Upper lobe of right lung (tissue), 1 donor: ENCODE measurements at places on chromosomes 12 and 14. TPM values are rescaled to one million over a fixed set of nuclear protein-coding genes. Genes with fewer than 3 reads are reported as not detected.
A peak's percentile ranks its signal among the peaks of the same experiment; 100 is the strongest.

DNA sequence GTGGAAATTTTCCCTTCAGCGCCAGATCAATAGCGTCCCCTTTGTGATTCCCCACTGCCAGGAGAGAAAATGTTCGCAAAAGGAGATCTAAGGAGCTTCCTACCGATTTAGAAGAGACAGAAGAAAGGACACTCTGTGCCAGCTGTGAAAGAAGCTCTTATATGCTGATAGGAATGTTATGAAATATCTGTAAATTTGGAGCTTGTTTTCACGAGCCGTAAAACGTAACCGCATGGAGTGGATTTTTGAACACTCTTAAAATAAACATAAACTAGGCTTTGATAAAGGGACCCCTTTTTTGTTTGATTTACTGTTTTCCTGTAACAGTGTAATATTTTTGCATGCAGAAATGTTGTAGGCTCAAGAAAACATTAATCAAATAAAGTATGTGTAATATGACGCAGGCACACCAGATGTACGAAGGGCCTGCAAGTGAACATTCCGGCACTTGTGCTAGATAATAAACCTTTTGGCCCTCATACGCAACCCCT is 346.8 kb downstream of the ETNK1 start:
- DNase-seq = no peak
- no peaks in the 10 kb centered on the region for H3K4me1 ChIP-seq
- no peaks in the 10 kb centered on the region for H3K27me3 ChIP-seq
- H3K36me3 ChIP-seq = no peaks in the 10 kb centered on the region
- H3K27ac ChIP-seq = no peak overlapping the region

DNA sequence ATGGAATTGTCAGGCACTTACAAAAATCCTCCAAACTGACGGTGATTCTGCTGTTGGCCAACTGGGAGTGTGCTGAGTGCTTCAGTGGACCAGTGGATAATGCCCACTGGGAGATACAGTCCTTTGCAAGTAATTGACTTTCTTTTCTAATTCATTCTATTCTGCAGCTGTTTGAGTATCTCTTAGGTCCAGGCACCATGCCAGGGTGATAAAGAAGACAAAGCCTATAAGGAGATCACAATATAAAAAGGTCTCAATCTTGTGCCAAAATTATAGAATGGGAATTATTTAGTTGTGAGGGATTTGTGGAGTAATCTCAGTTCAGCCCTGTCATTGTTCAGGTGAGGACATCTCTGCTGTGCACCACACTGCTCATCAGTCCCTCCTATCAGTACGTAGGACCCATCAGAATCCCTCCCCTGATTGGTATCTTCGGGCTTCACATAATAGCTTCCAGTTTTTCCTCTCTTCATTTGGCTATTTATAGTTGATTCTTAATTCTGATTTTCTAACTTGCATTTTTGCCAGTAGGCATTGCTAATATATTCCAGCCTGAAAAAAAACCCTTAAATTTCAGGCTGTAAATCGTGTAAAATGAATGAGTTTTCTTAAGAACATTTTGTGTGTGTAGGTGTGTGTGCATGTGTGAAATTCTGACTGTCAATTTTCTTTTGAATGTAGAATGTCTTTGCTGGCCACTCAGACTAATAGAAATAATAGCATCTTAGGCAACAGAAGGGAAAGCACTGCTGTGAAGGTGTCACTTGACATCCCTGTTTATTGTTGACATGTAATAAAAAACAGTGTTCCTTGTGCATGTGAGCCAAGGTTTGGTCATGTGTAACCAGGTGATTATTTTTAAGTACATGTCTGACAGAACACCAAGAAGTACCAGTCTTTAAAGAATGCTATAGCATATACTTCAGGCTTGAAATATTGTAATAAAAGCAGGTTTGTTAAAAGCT is 457.6 kb upstream of the RGS6 start:
- no peak overlapping the region for H3K27ac ChIP-seq
- no peaks in the 10 kb centered on the region for H3K36me3 ChIP-seq
- no peak for DNase-seq
- no peaks in the 10 kb centered on the region for H3K27me3 ChIP-seq
- H3K4me1 ChIP-seq = no peaks in the 10 kb centered on the region

GRCh38 chr12:130655010-130655409 is 61.1 kb downstream of the RIMBP2 start:
- H3K27ac ChIP-seq = no peak overlapping the region
- peak; percentile 9 for DNase-seq
- no peaks in the 10 kb centered on the region for H3K36me3 ChIP-seq
- no peaks in the 10 kb centered on the region for H3K27me3 ChIP-seq

DNA sequence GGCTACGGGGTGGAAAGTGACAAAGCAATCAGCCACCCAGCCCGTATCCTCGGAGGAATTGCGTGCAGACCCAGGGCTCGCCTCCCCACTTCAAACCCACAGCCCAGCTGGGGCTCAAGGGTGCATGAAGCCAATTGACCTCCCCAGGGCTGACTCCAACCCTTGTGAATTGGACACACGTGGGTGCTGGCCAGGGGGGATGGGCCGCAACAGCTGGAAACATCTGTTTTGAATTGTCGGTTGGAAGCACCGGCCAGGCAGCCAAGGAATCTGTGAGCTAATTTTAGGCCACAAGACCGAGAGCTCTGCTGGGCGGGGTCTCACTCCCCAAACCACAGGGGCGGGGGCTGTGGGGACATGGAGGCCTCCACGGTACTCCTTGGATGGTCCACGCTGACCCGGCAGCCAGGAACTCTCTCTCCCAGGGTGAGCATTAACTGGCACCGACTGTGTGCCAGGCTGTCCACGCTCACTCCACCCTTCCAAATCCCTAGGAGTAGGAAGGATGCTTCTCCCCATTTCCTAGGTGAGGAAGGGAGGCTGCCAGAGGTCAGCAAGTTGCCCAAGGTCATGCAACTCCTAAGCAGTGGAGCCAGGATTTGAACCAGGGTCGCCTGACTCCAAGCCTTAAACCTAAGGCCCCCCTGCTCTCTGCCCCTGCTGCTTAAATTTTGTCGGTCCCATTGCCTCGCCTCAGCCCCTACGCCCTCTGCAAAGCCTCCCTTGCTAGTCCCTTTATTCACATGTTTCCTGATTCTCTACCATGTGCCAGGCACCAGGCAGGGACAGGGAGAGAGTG is 11.9 kb upstream of the TMEM119 start:
- peaks cover 8% of the 10 kb centered on the region for H3K4me1 ChIP-seq
- H3K4me3 ChIP-seq = no peak overlapping the region
- no peaks in the 10 kb centered on the region for H3K27me3 ChIP-seq
- no peak for DNase-seq
- H3K36me3 ChIP-seq = no peaks in the 10 kb centered on the region

- H3K27ac ChIP-seq = no peak overlapping the region
- H3K4me1 ChIP-seq = no peaks in the 10 kb centered on the region
- H3K36me3 ChIP-seq = no peaks in the 10 kb centered on the region
- no peaks in the 10 kb centered on the region for H3K27me3 ChIP-seq
- no peak overlapping the region for H3K4me3 ChIP-seq
Observed at GRCh38 chr14:20522332-20522731, 17.0 kb downstream of the RNASE10 start.

- H3K27me3 ChIP-seq = no peaks in the 10 kb centered on the region
- H3K36me3 ChIP-seq = no peaks in the 10 kb centered on the region
- no peaks in the 10 kb centered on the region for H3K4me1 ChIP-seq
- H3K4me3 ChIP-seq = no peak overlapping the region
- H3K27ac ChIP-seq = no peak overlapping the region
Observed at GRCh38 chr12:100402763-100403162, 45.9 kb downstream of the SLC17A8 start.

DNA sequence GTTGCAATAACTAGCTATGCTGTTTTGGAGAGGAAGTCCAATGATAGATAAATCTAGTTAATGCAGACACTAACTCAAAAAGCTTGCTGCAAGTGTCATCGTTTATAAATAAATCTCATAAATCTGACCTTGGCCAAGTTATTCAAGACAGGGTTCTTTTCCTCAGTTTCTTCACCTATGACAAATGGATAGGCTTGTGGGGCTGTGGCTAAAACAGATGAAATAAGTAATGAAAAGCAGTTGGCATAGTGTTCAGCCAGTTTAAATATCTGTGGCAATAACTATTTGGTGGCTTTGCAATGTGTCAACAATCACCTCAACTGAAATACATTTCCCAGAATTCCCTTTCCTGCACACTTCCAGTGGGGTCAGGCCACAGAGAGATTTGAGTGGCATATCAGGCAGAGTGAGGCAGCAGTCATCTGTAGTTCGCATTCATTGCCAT is 169.9 kb downstream of the DYRK2 start:
- no peak overlapping the region for H3K27ac ChIP-seq
- no peak for DNase-seq
- H3K36me3 ChIP-seq = no peaks in the 10 kb centered on the region
- H3K4me1 ChIP-seq = no peaks in the 10 kb centered on the region
- H3K27me3 ChIP-seq = no peaks in the 10 kb centered on the region
- H3K4me3 ChIP-seq = no peak overlapping the region

- peaks cover 38% of the 10 kb centered on the region for H3K4me1 ChIP-seq
- H3K36me3 ChIP-seq = peaks cover 7% of the 10 kb centered on the region
- H3K27me3 ChIP-seq = no peaks in the 10 kb centered on the region
- H3K27ac ChIP-seq = peak overlapping the region; percentile 71
Observed at GRCh38 chr12:11861864-11862600, 208.7 kb upstream of the BCL2L14 start.

DNA sequence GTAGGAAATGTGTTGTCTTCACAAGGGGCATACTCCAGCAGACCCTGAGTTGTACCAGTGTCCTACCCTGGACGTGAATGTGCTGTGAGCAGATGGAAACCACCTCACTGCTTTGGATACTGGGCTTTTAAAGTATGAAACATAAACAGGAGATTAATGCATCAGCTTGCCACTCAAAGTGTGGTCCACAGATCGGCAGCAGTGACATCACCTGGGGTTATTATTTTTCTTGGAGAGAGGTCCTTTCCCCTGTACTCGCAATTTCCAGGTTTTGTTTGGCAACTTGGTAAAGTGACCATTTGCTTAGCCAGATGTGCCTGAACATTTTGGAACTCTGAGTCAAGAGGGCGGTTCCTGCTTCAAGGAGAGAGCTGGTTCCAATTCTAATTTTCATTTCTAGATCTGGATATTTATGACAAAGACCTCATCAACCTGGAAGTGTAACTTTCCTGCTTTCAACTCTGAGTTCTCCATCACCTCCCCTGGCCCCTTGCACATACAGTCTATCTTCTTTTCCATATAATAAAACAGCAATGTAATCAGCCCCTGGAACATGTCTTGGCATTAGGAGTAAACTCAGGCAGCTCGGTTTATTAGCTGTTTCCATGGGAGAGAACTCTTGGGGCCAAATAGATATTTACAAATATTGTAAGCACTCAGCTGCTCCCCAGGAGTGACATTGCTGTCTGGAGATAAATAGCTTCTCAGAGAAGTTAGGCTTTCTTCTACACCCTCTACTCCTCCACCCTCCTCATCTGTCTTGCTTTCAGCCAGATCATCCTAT is 237.0 kb upstream of the TBX3 start:
- no peaks in the 10 kb centered on the region for H3K4me1 ChIP-seq
- H3K27me3 ChIP-seq = no peaks in the 10 kb centered on the region
- H3K4me3 ChIP-seq = no peak overlapping the region
- DNase-seq = no peak

DNA sequence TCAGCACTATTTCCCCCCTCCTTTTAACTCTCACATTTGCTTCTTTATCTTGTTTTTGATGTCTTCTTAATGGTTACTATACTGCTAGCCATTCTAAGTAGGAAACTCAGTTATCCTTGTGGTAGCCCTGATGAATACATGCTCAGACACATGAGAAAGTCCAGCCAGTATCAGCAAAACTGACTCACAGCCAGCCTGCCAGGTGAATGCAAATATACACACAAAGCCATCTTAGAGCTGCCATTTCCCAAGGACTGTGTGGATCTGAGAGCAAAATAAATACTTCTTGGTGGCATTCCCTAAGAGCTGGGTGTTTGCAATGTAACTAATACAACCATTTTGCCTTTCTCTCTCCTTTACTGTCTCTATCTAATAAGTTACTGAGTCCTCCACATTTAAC is 455.2 kb downstream of the CCER1 start:
- H3K27me3 ChIP-seq = no peaks in the 10 kb centered on the region
- no peak for DNase-seq
- H3K36me3 ChIP-seq = no peaks in the 10 kb centered on the region
- no peak overlapping the region for H3K4me3 ChIP-seq
- no peaks in the 10 kb centered on the region for H3K4me1 ChIP-seq

The PLEKHD1 gene
- total RNA-seq = 0.41 TPM

The GCH1 gene
- total RNA-seq = 14.3 TPM

The KCNA5 gene
- total RNA-seq = 1.8 TPM

The FOXG1 gene
- total RNA-seq = not detected

The B4GALNT1 gene
- 0.93 TPM for total RNA-seq

The GUCY2C gene
- not detected for total RNA-seq

The CRIP2 gene
- 191 TPM for total RNA-seq

The TMPRSS12 gene
- not detected for total RNA-seq
